ENCODE measurements at places on chromosomes 5 and 9.

GRCh38 chr9:75891277-75891741 is 836 bp downstream of the PCSK5 start:
- DNase-seq, result no peak

GRCh38 chr5:168624850-168625364 is 45.7 kb upstream of the PANK3 start:
- DNase-seq, result no peak

- DNase-seq, result no peak
Observed at GRCh38 chr5:93289942-93290341, 291.1 kb downstream of the NR2F1-AS1 start.

DNA sequence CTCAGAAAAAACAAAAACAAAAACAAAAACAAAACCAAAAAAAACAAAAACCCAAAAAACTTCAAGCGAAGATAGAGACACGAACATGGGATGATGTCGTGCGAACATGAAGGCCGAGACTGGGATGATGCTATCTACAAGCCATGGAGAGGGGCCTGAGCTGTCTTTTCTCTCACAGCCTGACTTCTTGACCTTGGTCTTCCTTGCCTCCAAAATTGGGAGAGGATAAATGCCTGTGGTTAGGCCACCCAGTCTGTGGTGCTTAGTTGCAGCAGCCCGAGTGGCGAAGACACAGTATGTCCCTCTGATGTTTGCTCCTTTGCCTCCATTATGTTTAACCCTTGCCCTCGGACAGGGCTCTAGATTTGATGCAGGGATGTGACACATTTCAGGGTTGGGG is 130.4 kb upstream of the BASP1 start:
- DNase-seq, result no peak

GRCh38 chr5:13250464-13251291 is 693.8 kb downstream of the DNAH5 start:
- DNase-seq, result peak; percentile 7
